ENCODE measurements at places on chromosomes 7 and 10.

- H3K36me3 ChIP-seq = no peaks in the 10 kb centered on the region
- no peak for DNase-seq
- peaks cover 3% of the 10 kb centered on the region for H3K27me3 ChIP-seq
These were observed 160.2 kb downstream of the CREB5 start for GRCh38 chr7:28572321-28573058.

DNA sequence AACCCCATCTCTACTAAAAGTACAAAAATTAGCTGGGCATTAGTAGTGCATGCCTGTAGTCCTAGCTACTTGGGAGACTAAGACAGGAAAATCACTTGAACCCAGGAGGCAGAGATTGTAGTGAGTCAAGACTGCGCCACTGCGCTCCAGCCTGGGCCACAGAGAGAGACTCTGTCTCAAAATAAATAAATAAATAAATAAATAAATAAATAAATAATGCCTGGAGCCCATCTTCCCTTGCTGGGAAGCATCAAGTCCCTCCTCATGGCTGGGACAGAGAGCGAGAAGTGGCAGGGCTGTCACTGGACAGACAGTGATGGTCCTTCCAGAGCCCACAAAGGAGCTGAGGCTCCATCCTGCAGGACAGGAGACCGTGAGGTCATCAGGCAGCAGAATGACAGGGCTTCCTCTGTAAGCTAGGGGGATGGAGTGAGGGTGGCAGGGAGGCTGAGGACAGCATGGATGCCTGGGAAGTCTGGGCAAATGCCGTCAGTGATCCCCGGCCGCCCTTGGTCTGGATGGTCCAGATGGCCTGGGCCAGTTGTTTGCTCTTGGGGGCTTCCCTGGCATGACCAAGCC is 36.4 kb upstream of the ELN start:
- no peak for DNase-seq
- H3K4me3 ChIP-seq = no peak overlapping the region
- no peak overlapping the region for H3K27ac ChIP-seq
- no peaks in the 10 kb centered on the region for H3K4me1 ChIP-seq

- no peaks in the 10 kb centered on the region for H3K36me3 ChIP-seq
- H3K27ac ChIP-seq = no peak overlapping the region
- peaks cover 19% of the 10 kb centered on the region for H3K27me3 ChIP-seq
- peaks cover 10% of the 10 kb centered on the region for H3K4me1 ChIP-seq
These were observed 8.0 kb downstream of the VENTX start for GRCh38 chr10:133245439-133246235.

- peaks cover 16% of the 10 kb centered on the region for H3K27me3 ChIP-seq
- no peak for DNase-seq
- no peaks in the 10 kb centered on the region for H3K36me3 ChIP-seq
- H3K4me1 ChIP-seq = no peaks in the 10 kb centered on the region
- H3K27ac ChIP-seq = no peak overlapping the region
- no peak overlapping the region for H3K4me3 ChIP-seq
These were observed 309.4 kb downstream of the RPS24 start for GRCh38 chr10:78342827-78343653.

DNA sequence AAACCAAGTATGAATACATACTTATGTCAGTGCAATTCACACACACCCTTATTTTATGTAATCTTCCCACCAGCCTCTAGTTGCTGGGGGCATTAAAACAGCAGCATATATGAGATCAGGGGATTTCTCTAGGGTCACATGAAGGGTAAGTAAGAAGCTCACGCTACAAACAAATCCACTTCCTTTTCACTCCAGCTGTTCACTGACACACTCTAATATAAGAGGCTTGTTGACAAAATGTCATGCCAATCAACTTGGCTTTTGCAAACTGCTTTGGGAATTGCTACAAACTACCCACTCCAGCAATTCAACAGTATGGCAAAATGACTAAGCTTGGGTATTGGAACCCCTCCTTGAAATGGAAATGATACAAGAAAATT is 10.3 kb downstream of the FAM3C start:
- H3K27ac ChIP-seq = no peak overlapping the region
- no peak overlapping the region for H3K4me3 ChIP-seq
- H3K36me3 ChIP-seq = peaks cover 47% of the 10 kb centered on the region

DNA sequence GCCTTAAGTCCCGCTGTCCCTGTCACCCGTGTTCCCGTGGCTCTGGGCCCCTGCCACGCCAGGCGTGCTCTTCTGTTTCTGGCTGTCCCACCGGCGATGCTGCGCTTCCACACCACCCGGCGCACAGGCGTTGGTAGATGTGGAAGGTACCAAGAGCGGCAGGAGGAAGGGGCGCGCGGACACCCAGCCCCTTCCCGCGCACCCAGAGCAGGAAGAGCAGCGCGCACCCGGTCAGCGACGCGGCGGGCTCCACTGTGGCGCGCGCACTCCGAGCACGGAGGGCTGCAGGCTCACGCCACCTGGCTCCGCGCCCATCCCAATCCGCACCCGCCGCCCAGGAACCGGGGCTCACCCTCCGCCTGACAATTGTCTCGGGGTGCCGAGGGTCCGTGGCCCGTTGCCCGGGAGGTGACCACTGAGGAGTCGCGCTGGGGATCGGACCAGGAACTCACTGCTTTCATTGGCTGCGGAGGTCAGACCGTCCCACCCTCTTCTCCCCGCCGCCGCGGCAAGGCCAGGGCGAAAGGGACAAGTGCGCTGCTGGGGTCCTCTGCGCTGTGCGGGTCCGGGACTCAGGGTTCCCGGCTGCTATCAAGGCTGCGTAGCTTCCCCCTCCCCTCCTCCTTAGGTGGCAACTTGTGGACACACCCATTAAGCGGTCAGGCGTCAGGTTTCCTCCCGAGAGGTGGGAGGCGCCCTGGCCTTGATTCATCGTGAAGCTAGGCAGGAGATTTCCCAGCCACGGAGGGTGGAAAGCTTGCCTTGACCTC is 121.6 kb upstream of the ZNF92 start:
- H3K27me3 ChIP-seq = peaks cover 17% of the 10 kb centered on the region
- peak overlapping the region; percentile 22 for H3K27ac ChIP-seq
- peaks cover 4% of the 10 kb centered on the region for H3K4me1 ChIP-seq
- peak; percentile 21 for DNase-seq

Data from activated T-helper 2 cell treated with anti-CD3 and anti-CD28 coated beads, Interferon-gamma antibody, Interleukin-2, Interleukin-4, amounts not matched to agents 10 μg/mL and 5 μg/mL and 100 μg/mL, durations not matched to agents 14 hours and 24 hours and 36 hours (primary cell).